ENCODE measurements at places on chromosomes 1 and 21.

DNA sequence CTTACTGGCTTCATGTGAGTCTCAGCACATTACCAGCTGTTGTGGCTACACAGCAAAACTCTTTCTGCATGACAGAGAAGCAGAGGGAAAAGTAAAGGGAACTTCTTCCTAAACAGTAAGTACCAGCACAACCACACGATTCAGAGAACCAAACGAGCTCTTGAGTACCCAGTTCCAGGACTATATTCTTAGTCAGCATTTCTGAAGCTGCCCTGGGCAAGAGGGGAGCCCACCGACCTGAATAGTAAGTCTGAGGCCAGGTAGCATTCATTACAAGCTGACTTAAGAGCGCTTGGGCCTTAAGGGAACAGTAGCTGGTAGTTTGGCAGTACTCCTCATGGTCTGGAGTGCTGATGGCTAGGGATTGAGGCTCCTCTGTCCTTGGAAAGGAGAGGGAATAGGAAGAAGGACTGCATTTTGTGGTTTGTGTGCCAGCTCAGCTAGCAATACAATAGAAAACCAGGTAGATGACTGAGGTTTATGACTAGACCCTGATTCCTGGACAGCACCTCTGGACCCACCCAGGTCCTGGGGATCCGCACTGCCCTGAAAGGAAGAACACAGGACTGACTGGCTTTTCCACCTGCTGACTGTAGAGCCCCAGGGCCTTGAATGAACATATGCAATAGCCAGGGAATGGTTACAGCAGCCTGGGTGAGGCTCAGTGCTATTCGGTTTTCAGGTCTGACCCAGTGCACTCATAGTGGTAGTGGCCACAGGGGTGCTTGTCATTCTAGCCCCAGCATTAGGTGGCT, 396.8 kb upstream of the PRMT6 start:
- no peak for DNase-seq

DNA sequence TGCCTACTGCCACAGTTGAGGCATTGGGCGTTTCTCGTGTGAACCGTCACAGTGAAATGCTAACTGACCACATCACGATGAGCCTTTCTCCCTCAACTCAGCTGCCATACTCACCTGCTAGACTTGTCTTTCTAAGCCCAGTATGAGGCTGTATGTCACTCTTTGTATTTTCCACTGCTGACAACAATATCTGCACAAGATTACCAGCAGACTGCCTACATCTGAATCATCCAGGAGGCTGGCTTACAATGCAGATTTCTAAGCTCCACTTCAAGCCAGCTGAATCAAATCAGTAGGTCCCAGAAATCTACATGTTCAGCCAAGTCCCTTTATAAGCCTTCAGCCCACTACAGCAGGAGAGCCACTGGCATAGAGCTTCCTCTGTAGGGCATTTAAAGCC, 355.0 kb upstream of the DUSP10 start:
- peak; percentile 74 for DNase-seq

- DNase-seq, result peak; percentile 59
Observed at GRCh38 chr1:172400722-172401105, 19.8 kb upstream of the C1orf105 start.

- DNase-seq, result no peak
Observed at GRCh38 chr1:174580801-174581200, 133.0 kb downstream of the GPR52 start.

- DNase-seq, result no peak
Observed at GRCh38 chr1:224387302-224387912, 30.7 kb downstream of the CNIH4 start.

All from fibroblast of the aortic adventitia (primary cell).